Activated naive CD8-positive, alpha-beta T cell treated with anti-CD3 and anti-CD28 coated beads, Interleukin-2, amount 50 U/mL, for 16 hours (primary cell): ENCODE measurements at places on chromosomes 4 and X.

- no peak for DNase-seq
Observed at GRCh38 chrX:134148172-134148692, 88.8 kb upstream of the CCDC160 start.

- DNase-seq: no peak
Observed at GRCh38 chr4:17921451-17921850, 100.1 kb downstream of the LCORL start.

DNA sequence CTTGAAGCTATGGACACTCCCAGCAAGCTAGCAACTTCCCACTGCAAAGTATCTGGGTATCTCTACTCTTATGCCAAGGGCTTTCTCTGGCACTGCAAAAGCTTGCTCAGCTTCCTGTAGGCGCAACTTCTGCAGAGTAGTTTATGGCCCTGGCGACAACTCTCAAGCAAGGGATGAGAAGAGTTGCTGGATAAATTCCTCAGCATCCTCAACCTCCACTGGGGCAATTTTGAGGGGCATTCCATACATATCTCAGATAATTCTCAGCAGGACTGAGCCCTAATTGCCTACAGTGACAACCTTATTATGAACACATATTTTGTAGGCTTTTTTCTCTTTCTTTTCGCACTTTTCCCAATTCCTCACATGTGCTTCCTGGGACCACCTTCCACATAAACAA, 31.2 kb upstream of the TAB3 start:
- DNase-seq: no peak

- DNase-seq: no peak
Observed at GRCh38 chr4:87153078-87153870, 67.1 kb downstream of the KLHL8 start.

DNA sequence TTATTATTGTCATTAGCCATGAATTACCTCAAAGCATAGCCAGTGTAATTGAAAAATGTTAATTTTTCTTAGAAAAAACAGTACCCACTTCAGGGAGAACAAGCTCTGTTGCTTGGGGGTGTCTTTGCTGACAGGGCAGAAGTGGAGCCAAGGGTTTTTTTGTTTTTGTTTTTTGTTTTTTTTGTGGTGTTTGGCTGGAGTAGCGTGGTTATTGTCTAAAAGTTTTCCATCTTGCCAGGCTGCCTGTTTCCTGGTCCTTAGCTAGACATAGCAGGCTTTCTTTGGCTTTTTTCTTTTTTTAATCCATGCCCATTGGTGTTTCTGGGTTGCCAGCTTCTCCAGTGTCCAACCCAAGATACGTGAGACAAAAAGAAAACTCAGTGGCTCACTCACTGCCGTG, 61.5 kb downstream of the CASP3 start:
- no peak for DNase-seq

DNA sequence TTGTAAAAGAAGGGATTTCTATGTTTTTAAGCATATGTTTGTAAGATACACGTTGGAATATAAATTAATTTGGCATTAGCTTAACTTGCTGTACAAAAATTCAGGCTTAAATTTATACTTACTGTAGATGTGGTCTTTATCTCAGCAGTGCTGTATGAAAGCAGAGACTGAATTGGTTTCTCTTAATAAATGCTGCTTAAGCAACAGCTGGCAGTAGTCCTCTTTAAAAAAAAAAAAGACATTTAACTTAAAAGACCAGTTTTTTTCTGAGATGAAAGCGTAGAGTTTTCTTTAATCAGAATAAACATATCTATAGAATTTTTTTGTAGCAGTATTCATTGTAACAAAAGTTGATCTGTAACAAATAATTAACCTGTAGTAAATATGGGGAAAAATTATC, 124.6 kb downstream of the RAP1GDS1 start:
- DNase-seq: no peak
